Amniotic stem cell (primary cell): ENCODE measurements at places on chromosomes 1 and 21.
A peak's percentile ranks its signal among the peaks of the same experiment; 100 is the strongest.

GRCh38 chr1:223825767-223826748 lies 19.7 kb downstream of the TP53BP2 start:
- no peak for DNase-seq

GRCh38 chr1:239566074-239566473 lies 179.7 kb downstream of the CHRM3 start:
- DNase-seq = no peak

DNA sequence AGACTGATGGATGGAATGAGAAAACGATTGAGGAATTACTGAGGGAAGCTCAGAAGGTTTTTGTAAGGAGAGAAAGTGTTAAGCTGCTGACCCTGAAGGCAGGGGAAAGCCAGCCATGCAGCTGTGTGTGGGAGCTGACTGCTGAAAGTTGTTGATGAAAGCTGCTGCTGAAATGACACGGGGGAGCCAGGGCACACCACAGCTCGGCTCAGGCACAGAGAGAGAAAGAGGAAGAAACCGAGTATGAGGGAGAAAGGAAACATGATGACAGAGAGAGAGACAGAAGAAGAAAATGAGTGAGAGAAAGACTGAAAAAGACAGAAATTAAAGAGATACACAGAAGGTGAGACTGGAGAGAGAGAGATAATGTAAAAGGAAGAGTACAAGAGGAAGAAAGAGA lies 115.5 kb downstream of the LRRC53 start:
- DNase-seq = no peak

DNA sequence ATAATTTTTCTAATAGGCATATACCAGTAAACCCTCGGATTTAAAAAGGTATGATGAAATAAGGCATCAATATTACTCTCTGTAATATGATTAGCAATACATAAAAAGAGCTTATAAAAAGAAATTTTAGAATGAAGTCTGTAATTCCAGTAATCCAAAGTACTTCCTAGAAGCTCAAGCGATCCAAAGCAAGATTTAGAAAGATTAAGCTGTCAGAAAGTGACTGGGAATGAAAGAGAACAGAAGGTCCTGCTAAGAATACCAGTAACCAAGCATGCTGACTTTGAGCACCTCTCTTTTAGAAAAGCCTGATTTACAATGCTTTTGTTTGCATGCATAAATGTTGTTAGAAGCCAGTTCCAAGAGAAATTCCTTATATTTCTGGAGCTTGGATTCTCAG lies 125.1 kb downstream of the GIPC2 start:
- no peak for DNase-seq

GRCh38 chr21:46145840-46146691 lies 9.3 kb downstream of the FTCD start:
- no peak for DNase-seq

DNA sequence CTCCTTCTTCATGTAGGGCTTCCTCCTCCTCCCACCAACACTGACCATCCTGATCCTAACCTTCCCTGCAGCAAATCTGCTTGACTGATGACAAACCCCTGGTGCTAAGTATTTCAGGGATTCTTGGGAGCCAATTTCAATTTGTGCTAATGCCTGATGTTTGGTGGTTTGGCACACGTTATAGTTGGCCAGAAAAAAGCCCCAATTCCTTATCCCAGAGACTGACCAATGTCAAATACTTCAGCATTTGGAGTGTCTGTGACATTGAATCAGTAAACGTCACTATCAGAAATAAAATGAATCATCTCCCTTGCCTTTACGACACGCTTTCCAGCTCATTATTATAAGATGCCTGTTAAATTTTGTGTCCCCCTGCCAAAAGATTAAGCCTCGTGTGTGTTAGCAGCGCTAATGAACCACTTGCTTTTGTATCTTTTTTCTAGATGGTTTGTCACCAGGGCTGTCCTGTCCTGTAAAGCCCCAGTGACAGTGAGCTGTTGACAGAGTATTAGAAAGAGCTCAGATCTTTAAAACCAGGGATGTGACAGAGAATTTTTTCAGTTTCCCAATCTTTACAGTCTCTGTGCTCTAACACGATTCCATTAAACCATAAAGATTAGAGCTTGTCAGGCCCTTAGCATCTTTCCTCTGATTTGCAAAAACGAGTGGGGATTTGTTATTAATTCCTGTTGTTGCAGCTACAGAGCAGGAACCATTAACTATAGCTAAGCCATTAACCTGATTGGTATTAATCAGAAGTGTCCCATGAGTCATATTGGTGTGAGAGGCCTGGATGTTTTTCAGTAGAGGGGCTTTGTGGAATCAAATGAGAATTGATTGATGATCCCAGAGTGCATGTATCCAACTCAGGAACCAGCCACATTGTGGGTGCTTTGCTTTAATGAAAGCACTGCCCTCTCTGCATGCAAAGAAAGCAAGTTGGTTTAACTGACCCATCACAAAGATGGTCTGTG lies 665.1 kb upstream of the PLXNA2 start:
- DNase-seq = no peak

DNA sequence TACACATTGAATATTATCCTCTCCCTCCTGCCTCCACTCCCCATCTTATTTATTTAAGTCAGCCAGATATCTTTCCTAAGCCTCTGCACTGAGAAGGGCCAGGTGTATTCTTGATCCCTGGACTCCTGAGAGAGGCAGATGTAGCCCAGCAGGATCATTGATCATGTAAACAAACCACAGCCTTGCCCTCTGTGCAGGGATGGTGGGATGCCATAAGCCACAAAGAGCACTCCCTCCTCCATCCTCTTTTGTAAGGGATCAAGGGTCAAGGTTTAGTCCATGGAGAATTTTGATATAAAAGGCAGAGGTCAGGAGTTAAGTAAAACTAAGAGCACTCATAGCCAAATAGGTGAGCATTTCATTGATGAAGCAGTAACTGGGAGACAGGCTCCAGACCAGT lies 17.3 kb downstream of the PHGDH start:
- no peak for DNase-seq

DNA sequence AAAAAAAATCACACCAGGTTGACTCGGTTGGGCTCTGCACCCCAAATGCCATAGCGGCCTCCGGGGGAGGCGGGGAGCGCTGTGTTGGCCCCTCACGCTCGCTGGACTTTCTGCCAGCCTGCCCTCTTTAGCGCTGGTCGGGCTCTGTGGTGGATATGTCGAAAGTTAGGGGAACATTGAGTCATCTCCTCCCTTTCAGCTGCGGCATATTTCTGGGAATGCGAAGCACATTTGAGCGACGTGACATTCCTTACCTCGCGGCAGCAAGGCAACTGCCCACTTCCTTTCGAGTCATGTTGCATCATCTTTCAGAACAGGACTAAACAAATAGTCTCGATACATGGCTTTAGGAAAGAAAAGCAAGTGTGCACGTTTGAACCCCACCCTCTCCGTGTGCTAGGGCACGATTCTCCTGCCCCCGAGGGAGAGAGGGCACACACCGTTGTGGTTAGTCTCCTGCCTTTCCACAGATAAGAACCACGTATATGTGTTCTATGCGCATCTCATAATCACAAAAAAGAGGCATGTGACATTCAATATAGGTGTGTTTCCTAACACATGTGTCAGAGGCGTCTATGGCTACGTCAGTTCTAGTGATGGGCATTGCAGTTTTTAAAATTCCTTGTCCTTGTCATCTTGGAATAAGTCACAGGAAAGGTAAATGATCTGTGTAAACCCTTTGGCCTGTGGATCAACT lies 105.9 kb upstream of the SLC45A1 start:
- DNase-seq = peak; percentile 93

- DNase-seq = no peak
Measured at GRCh38 chr1:234605399-234605982, 4.5 kb downstream of the IRF2BP2 start.

- DNase-seq = peak; percentile 14
Measured at GRCh38 chr1:192311281-192311680, 5.5 kb upstream of the RGS21 start.
